ENCODE measurements at places on chromosomes 16 and 17. TPM values are rescaled to one million over a fixed set of nuclear protein-coding genes. Genes with fewer than 3 reads are reported as not detected.
A peak's percentile ranks its signal among the peaks of the same experiment; 100 is the strongest.

Gene STX1B
- polyA plus RNA-seq = 0.71 TPM

DNA sequence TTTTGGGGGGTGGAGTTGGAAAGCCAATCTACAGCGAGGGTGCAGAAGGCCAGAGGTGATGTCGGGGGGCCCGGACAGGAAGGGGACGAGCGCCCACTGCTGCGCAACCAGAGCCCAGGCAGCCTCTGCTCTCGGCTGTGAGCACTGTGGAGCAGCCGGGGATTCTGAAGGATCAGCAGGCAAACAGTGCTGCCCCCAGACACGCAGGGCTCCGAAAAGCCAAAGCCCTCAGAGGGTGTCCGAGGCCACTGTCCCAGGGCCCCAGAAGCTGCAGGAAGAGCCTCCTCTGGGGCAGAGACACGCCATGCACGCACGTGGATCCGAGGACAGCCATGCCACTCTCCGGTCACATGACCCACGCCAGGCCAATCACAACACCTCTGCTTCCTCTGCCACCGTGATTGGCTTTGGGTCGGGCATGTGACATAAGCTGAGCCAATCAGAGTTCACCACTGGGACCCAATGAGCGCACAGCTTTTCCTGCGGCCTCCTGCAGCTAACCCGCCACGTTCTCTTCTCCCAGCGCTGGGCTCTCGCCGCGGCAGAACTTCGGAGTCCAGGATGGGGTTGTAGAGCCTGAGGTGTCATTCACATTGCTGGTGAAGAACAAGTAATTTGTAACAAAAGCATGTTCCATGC, 40.7 kb downstream of the ACTG1 start:
- DNase-seq = peak; percentile 54

DNA sequence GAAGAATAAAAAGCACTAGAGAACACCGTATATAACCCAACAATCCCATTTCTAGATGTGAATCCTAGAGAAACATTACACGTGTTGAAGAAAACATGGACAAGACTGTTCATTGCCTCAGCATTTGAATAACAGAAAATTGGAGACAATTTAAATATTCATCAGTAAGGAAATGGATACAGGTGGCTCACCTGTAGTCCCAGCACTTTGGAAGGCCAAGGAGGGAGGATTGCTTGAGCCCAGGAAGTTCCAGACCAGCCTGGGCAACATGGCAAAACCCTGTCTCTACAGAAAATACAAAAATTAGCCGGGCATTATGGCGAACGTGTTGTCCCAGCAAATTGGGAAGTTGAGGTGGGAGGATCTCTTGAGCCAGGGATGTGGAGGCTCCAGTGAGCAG, 2.7 kb upstream of the ATAD5 start:
- no peak for DNase-seq

Gene EFTUD2
- polyA plus RNA-seq = 45.8 TPM

DNA sequence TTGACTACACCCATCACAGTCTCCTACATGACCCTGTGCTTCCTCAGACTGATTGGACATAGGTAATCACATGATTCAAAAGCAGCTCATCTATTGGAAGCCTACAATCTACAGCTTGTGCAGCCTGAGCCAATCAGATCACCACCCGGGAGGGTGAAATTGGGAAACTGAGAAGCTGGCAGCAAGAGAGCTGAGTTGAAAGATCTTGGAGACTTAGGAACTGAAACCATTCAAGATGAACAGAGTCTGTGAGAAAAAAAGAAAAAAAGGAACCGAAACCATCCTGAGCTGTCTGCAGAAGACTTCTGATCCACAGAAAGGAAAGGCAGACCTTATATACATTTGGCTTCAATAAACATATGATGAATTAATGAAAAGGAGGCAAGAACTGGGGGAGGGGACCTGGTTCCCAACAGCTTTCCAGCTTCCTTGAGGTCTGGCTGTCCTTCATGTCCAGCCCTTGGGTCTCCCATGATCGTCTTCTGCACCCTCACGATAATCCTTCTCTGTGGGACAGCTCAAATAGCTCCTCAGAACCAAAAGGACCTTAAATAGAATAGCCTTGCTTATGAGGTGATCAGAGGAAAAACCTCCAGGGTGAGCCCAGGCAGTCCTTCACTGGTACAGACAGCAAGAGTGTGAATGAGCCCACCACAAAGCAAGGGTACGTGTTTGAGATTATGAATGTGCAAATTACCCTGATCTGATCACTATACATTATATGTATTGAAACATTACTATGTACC, 32.6 kb downstream of the PLXDC1 start:
- no peak for DNase-seq

- DNase-seq = no peak
These were observed 25.5 kb downstream of the TMEM235 start for GRCh38 chr17:78256707-78257591.

- DNase-seq = no peak
These were observed 112.5 kb downstream of the MSI2 start for GRCh38 chr17:57368637-57369336.

DNA sequence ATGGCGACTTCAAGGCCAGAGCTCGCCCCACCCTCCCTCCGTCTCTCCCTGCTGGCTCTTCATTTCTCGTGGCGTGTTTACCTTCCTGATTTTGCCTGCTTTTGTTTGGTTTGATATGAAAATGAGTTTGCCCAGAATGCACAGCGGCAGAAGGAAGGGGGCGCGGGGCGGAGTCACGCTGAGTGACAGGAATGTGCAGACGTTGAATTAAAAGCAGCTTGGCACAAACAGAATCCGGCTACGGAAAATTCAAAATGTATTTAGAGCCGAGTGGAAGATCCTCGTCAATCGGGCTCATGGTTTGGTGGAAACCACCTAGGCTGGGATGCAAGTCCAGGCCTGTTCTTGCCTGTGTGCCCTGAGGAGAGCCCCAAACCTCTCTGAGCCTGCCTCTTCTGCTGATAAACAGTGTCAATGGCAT, 102.7 kb downstream of the SDK2 start:
- no peak for DNase-seq

DNA sequence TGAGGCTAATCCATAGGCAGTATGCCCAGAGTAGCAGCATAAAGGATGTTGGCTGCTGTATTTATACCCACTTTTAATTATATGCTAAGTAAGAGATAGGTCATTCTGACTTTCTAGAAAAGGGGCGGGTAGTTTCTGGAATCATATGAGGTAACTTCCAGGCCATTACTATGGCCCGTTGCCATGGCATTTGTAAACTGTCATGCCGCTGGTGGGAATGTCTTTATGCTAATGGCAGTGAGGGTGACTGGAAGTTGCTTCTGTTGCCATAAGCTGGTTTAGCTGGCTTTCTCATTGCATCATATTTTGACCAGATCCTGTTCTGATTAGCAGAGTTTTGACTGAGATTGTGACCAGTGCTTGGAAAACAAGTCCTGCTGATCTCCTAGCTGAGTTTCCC, 929.6 kb upstream of the CDH8 start:
- no peak for DNase-seq

Gene UNK
- polyA plus RNA-seq = 45.9 TPM

Gene VPS35L
- 72.4 TPM for polyA plus RNA-seq

Gene KRT13
- polyA plus RNA-seq = 18.6 TPM

DNA sequence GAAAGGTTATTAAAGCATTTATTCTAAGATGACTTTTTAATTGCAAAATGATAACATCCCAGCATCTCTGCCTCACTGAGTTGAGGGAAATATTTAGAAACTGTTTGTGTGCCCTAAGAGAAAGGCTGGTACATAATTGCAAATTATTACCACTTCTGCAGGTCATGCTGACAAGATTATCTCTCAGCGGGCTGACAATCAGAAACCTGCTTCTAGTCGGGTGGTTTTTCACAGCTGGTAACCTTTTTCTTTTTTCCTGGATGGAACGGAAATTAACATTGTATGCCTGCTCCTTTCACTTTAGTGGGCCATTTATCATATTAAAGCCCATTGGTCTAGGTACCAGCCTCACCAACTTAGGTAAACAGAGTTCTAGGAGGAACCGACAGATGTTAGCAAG, 17.0 kb upstream of the NUDT7 start:
- DNase-seq = no peak

DNA sequence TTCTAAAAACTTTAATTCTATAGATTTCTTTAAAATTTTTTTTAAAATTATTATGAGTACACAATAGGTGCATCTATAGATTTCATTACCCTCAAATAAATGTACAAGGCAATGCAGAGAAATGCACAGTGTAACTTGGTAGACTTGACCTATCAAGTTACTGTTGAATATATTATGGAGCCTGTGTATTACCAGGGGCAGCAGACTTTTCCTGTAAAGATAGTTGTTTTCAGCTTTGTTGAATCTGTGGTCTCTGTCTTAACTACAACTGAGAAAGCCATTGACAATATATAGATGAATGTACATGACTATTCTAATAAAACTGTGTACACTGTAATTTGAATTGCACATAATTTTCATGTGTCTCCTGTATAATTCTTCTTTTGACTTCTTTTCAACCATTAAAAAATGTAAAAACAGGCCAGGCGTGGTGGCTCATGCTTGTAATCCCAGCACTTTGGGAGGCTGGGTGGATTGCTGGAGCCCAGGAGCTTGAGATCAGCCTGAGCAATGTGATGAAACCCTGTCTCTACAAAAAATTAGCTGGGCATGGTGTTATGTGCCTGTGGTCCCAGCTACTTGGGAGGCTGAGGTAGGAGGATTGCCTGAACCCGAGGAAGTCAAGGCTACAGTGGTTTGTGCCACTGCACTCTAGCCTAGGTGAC, 39.4 kb downstream of the TENT4B start:
- DNase-seq = peak; percentile 6

- no peak for DNase-seq
These were observed 76.6 kb downstream of the PARN start for GRCh38 chr16:14553447-14553846.

GRCh38 chr16:58212824-58213655, 15.1 kb upstream of the CSNK2A2 start:
- DNase-seq = no peak

DNA sequence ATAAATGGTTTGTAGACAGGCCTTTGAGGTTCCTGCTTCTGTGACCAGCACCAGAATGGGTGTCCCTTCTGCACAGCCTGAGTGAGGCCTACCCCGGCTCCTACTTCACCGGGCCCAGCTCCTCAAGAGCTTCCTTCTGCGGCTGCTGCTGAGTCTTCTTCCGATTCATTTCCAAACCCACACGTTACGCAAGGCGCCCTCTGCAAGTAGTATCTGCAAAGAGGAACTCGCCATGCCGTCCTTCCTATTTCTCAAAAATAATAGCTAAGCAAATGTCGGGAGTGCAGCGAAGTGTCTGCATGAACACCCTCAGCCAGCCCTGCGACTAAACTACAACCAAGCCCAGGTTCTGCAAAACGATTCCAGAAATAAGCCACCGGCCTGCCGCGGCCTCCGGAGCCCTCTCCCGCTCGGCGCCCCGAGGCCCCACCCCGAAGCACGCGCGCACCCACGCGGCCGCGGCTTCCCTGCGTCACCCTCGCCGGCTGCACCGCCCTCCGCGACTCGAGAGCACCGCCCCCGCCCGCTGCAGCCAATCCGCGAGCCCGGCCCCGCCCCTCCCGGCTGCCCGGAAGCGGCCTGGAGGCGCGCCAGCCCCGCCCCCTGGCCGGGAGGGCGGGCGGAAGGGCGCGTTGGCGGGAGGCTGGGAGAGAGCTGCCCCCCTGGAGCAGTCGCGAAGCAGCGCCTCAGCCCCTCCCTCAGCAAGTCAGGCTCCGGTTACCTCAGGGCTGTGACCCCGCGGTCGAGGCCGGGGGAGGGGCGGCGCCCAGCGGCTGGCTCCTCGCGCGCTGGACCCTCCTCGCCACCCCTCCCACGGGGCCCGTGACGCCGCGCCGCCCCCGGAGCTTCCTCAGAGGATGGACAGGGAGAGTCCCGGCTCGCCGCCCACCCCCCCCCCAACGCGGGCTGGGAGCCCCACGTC, 8.3 kb downstream of the MNT start:
- DNase-seq = peak; percentile 98

- no peak for DNase-seq
These were observed 14.6 kb upstream of the CDH15 start for GRCh38 chr16:89156740-89157645.

DNA sequence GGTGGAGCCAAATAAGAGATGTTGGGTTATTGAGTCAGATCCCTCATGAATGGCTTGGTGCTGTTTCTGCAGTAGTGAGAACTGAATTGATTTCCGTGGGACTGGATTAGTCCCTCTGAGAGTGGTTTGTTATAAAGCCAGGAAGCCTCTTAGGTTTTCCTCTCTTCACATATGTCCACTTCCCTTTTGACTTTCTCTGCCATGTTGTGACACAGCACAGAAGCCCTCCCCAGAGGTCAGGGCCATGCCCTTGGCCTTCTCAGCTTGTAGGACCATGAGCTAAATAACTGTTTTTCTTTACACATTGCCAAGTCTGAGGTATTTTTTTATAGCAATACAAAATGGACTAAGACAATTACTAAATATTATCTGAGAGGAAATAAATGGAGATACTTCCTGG, 10.3 kb upstream of the HAPSTR1 start:
- no peak for DNase-seq
